ENCODE measurements at places on chromosomes 3 and 15.

DNA sequence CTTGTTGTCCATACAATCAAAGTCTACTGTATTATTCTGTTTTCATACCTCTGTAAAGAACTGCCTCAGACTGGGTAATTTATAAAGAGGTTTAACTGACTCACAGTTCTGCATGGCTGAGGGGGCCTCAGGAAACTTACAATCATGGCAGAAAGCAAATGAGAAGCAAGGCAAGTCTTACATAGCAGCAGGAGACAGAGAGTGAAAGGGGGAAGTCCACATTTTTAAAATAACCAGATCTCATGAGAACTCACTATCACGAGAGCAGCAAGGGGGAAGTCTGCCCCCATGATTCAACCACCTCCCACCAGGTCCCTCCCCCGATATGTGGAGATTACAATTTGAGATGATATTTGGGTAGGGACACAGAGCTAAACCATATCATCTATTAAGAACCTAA, 724.6 kb upstream of the CBLB start:
- no peak for DNase-seq

GRCh38 chr3:129101370-129102138, 20.1 kb downstream of the RAB43 start:
- DNase-seq = no peak

GRCh38 chr3:70557976-70558375, 245.5 kb upstream of the MDFIC2 start:
- DNase-seq = no peak

DNA sequence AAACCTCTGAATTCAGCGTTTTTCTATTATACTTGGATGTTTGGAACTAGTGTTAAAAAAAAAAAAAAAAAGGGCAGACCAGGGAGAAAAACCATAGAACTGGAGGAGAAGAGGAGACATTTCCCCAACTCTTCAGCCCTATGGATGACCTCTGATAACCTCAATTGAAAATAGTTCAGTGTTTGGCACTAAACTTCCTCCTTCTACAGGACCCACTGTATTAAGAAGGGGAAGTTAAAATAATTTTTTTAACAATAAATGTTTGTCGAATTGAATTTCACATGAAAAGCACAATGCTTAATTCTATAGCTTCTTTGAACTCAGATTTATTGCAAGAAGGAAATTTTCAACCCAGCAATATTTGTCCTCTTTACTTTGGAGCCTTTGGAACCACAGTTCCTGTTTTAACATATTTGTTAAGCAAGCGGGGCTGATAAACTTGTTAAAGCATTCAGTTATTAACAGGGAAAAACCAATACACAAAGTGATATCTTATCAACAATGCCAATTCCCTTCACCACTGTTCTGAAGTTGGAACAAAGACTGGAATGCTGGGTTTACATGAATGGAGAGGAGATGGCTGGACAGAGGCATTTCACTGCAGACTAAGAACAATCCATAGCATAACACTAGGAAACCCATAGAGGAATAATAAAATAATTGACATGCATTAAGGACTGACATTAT, 3.1 kb upstream of the A4GNT start:
- no peak for DNase-seq

DNA sequence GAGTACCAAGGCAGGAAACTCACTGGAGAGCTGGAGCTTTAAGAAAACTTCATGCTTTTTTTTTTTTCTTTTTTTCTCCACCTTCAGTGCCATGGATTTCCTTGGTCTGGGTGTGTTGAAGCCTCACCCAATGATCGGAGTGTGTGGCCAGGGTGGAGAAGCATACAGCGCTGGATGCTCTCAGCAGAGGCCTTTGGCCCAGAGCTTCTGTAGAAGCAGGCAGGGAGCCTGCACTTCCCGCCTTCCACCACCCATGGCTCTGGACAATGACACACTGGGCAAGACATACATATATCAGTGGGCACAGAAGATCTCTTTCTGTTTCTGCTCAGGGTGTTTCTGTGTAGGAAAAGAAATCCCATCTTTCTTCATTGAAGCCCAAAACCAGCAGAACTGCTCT, 55.8 kb upstream of the ACAD9 start:
- DNase-seq = no peak

DNA sequence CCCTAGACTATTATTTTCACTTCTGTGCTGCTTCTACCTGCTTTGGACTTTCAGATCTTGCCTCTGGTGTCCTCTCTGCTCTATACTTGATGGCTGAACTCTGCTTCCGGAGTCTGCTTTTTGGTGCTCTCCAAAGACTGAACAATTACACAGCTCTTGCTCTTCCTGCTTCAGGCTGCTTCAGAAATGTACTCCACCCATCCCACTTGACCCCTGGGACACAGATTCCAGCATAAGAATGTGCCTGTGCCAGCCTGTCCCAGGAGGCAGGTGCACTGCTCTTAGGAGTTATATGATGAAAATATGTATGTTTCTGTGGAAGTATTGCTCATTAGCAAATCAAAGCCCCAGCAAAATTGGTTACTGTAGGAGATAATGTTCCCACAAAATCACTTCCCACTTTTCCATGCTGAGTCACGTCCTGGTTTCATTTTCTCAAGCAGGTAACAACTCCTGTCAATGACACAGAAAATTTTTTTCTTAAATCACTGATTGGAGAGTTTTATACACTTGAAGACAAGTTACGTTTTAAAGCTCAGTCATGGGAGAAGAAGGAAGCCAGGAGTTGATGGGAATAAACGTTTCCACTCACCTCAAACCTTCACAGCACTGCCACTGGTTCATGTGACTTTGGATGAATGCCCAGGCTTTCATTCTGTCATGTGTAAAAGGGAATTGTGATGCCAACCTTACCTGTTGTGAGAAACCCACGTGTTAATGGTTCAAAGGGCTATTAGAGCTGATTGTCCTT, 239.4 kb upstream of the ZPLD1 start:
- DNase-seq = no peak

GRCh38 chr3:57105585-57105984, 45.1 kb downstream of the SPATA12 start:
- DNase-seq = no peak

- DNase-seq = no peak
Observed at GRCh38 chr3:124296406-124296805, 304.5 kb upstream of the ROPN1 start.

DNA sequence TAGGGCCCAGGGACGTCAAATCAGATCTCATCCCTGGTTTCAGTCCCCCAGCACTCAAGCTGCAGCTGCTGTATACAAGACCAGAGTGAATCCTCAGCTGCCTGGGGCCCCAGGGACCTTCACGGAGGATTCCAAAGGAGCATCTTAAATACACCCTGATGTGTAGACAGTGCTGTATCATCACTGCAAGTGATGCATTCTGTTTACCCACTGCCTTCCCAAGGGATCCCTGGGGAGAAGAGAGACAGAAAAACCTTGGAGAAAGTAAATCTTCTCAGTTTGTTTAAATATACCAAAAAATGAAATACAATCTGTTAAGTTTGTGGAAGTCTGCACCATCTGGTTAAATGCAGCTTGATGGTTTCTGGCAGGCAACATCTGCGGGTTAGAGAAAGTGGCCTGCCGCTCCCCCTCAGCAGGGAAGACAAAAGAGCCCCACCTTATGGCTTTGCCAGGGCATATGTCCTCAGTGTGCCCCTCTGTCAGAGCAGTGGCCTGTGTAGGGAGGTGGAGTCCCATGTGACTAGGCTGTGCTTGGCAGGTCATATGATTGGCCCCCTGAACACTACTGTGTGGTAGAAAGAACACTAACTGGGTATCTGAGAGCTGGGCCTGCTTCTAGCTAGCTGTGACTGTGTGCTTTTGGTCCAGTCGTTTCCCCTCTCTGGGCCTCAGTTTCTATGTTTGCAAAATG, 222.2 kb upstream of the TRIM42 start:
- DNase-seq = no peak

GRCh38 chr3:41602121-41602520, 359.8 kb downstream of the ULK4 start:
- no peak for DNase-seq

GRCh38 chr15:43511012-43511885, 6.2 kb upstream of the MAP1A start:
- peak; percentile 23 for DNase-seq

GRCh38 chr15:85003593-85004312, 22.1 kb downstream of the PDE8A start:
- DNase-seq = no peak

DNA sequence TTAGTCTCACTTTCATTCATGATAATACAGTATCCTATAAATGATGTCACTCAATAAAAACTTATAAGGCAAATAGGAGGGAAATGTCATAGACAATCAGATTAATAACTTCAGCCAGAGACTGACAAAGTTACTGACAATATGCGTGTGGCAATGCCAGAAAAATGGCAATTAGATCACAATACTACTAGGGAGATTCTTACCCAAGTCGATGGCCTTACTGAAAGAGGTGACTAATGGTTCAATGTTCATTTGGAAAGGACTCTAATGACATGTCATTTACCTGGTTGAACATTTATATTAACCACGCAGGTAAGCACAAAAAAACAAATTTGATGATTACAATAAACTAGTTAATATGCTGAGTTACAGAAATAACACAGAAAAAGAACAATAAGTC, 45.9 kb upstream of the WDR5B start:
- DNase-seq = no peak

DNA sequence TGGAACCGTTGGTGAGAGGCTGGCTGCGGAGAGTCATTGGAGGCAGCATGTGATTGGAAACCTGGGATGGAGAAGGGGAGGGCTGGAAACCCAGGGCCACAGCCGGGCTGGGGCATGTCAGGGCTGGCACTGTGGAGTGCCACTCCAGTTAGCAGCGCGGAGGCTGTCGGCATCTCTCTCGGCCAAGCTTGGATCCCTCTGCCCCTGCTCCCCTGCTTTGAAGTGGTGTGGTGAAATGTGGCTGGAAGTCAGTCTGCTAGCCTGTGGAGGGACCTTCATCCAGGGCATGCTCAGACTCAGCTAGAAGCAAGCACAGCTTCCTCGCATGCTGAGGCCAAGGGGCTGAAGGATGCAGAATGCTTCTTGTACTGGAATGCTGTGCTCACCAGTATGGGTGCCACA, 13.5 kb downstream of the SLCO3A1 start:
- no peak for DNase-seq

Measured in CD4-positive, alpha-beta T cell treated with Interleukin-17A for 1 hour (primary cell).